SW480 (cell line): ENCODE measurements at places on chromosomes 3 and 15.
A peak's percentile ranks its signal among the peaks of the same experiment; 100 is the strongest.

DNA sequence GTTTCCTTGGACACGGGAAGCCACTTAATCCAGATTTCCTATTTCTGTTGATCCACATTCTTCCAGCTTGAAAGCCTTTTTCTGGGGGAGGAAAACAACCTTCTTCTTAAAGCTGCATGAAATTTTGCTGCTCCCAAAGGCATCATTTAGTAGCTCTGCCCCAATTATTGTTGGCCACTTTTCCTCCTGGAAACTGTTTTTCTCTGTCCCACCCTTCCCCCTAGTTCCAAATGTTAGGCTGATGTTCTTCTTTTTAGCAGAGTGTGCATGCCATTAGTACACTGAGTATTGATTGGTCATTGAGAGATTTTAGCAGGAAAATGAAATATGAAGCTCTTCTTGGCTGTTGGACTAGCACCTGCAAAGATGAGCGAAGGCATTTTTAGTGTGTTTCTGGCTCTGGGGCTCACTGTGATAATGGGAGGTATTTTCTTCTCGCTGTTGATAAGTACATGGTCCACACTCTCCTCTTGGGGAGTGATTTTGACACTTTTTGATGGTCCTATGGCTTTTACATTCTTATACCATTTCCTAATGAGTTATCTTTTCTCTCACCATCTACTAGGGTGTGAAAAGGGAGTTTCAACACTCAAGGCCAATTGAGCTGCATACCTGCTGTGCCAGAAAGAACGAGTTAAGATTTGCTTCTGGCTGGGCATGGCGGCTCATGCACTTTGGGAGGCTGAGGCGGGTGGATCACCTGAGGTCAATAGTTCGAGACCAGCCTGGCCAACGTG, 200.5 kb downstream of the PTPRG start:
- no peak for DNase-seq

DNA sequence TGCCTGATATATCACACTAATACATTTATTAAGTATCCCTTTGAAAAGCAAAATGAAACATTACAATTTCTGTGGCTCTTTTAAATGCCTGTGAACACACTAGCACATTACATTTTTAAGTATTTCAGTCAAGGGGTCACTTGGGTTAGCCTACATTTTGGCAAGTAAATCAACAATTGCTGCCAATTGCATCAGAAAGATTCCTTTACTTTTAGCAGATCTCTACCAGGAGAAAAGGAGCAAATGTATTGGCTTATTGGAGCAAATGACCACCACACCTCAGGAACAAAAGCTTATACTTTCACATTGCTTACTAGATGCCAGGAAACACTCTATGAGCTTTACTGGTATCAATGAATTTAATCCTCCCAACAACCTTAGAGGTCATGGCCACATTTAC, 947.1 kb downstream of the FHIT start:
- DNase-seq = peak; percentile 9

GRCh38 chr3:194046995-194047645, 88.8 kb upstream of the HES1 start:
- DNase-seq = no peak

- no peak for DNase-seq
Observed at GRCh38 chr15:57780471-57780870, 74.0 kb downstream of the POLR2M start.

- DNase-seq = no peak
Observed at GRCh38 chr3:31369637-31370379, 162.9 kb upstream of the STT3B start.

GRCh38 chr15:57273402-57273801, 102.9 kb upstream of the CGNL1 start:
- no peak for DNase-seq

GRCh38 chr15:34900748-34901147, 68.8 kb downstream of the AQR start:
- no peak for DNase-seq

GRCh38 chr15:95931619-95932018, 398.9 kb upstream of the NR2F2 start:
- DNase-seq = no peak

DNA sequence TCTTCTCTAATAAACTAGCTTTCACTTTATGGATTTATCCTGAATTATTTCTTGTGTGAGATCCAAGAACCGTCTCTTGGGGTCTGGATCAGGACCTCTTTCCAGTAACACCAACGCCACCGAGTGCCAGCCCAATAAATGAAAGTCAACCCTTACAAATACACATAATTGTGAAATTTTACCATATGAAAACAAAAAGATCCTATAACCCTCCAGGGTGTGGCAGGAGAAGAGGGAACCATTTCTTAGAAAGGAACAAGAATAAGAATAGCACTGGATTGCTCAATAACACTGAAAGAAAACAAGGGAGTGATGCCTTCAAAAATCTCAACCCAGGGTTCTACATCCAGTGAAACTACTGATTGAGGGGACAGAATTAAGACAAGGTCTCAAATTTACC, 51.6 kb upstream of the ACKR4 start:
- no peak for DNase-seq

GRCh38 chr3:196087906-196088305, 6.0 kb upstream of the TFRC start:
- no peak for DNase-seq

DNA sequence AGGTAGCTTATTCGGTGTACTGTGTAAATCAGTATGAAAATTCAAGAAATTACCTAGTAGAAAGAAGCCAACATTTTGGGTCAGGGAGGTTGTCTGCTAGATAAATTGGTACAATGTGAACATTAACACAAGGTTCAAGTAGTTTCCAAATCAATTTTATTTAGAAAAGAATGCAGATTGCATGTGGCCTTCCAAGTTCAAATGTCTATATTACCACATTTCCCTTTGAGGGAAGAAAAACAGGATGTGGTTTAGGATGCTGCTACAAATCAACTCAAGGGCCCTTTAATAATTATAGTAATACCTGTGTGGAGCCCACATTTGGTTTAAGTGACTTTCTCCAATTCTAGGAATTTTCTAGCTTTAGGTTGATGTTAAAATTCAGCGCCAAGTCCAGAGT, 57.5 kb downstream of the CADPS start:
- no peak for DNase-seq

GRCh38 chr15:65451989-65452388, 29.2 kb upstream of the IGDCC4 start:
- DNase-seq = no peak

GRCh38 chr3:56862352-56863062, 60.8 kb upstream of the ARHGEF3 start:
- DNase-seq = peak; percentile 28

DNA sequence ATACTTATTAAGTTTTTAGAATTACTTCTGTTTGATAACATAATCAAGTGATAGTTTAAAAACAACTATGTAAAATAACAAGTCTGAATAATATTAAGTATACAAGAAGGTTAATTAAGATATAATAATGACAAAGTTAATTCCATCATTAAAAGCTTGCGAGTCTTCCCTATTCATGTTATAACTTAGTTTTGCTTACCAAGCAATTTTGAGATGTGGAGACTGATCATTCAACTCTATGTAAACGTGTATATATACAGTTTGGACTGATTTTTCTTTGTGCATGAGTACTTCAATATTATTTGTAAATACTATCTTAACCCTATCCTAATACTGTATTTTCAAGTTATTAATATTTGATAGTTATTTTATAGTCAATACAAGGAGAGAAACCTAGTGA, 870.9 kb downstream of the GBE1 start:
- no peak for DNase-seq

DNA sequence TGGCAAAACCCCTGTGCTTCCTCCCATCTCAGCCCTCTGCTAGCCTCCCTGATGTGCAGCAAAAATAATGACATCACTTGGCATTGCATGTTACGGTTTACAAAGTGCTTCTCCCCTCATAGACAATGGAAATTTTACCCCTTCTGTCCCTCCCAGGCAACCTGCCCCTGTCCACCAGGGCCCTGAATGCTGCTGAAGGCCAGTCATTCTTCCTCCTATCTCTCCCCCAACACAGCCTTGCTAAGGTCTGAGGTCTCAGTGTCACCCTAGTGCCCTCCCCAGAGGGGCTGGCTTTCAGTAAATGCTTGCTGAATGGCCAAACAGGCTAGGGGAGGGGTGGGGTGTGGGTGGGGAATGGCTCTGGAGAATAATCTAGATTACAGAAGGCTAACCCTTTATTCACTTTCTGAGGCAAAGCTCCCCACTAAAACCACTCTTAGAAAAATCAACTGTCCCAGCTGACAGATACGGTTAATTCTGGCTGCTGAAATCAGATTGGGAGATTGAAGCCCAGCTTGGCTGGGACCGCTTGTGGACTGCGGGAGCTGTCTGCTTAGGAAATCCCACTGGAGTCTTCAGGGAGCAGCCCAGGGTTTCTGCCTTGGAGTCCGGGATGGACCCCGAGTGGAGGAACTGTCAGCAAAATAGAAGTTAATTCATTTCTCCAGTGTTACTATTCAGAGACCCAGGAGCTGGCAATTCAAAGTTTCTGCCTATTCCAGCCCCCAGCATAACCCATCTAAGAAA, 22.9 kb downstream of the ANP32A start:
- no peak for DNase-seq

DNA sequence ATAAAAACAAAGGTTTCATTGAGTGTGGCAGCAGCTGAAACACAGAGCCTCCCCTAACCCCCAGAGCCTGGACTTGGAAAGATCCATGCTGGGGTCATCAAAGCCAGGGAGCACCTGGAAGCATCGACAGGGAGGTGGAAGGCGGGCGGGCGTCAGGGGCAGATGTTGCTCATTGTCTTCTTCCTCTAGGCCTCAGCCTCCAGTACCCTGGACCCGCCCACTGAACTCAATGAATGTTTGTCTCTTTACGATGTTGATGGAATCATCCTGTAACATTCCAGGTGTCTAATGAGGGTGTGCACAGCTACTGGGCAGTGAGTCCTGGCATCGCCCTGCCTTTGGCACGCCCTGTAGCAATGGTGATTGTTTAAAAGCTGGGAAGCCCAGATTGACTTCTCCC, 9.8 kb downstream of the GP5 start:
- no peak for DNase-seq

GRCh38 chr3:152957491-152957890, 122.6 kb downstream of the P2RY1 start:
- no peak for DNase-seq

- no peak for DNase-seq
Observed at GRCh38 chr15:68421115-68421551, 10.8 kb downstream of the ITGA11 start.

GRCh38 chr3:49265661-49266386, 11.2 kb downstream of the C3orf62 start:
- DNase-seq = no peak

DNA sequence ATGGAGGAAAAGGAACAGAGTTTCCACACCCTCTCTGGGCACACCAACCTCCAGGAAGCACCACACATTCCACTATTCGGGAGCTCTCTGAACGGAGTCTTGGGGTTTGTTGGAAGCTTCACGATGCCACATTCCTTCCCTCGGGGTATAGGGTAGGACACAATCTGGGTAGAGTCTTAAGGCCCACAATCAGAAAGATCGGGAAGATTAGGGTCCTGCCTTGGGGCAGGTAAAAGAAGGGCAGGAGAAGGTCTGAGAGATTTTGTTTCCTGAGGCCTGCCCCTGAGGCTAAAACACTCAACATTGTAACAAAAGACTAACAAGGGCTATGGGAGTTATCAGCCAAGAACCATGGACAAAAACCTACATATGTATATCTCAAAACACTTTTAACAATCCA, 89.2 kb upstream of the RAP2B start:
- DNase-seq = no peak

- peak; percentile 2 for DNase-seq
Observed at GRCh38 chr15:80191897-80192595, 39.2 kb downstream of the FAH start.

DNA sequence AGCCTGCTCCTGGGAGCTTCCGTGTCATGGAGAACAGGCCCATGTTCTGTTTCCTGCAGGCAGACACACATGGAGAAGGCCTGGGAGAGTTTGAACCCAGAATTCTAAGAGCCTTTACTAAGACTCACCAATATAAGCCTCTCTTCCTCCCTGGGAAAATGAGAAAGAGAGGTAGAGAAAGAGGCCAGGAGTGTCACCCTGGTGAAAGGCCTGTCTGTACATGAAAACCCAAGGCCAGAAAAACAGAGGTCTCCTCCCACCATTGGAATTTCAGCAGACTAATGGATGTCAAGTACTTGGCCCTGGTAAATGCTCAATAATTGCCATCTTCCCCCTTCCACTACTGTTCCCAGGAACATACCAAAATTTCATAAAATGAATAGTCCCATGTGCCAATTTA, 117.6 kb downstream of the TOP2B start:
- no peak for DNase-seq

DNA sequence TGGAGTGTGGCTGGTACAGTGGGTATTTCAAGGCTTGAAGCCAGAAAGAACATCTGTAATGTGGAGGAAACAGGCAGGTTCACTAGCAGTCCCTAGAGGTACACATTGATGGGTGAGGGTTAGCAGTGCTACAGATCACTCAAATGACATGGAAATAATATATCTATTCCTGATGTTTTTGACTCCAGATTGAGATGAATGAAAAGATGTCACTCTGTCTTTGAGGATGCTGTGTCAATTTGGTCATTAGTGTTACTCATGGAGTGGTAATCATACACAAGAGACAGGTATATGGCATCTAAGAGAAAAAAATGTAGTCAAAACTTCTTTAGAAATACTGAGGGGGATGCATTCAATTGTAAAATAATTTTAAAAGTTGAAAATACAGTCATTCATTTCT, 135.1 kb downstream of the ZIC1 start:
- no peak for DNase-seq

DNA sequence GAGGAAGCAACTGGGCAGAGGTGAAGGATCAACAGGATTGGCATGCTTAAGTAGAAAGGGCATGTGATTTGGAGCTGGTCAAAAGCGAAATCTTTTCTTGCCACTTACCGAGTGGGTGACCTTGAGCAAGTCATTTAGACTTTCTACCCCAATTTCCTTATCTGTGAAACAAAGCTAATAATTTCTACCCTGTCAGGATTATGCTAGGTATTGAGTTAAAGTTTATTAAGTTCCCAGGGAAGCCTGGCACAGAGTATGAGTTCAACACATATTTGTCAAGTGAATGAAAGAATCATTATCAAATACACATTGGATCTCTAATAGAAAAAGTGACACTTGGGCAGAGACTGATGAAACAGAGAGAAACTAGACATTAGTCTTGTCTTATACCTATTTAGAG, 66.4 kb upstream of the FRMD4B start:
- no peak for DNase-seq

DNA sequence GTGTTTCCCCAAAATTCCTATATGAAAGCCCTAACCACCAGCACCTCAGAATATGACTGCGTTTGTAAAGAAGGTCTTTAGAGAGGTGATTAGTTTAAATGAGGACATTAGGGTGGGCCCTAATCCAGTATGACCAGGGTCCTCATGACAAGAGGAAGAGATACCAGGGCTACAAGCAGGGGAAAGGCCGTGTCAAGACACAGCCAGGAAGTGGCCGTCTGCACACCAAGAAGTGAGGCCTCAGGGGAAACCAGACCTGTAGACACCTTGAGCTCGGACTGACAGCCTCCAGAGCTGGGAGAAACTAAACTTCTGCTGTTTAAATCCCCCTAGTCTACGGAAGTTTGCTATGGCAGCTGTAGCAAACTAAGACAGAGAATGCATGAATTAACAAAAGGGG, 14.2 kb downstream of the KIF7 start:
- no peak for DNase-seq

- no peak for DNase-seq
Observed at GRCh38 chr3:192433704-192434103, 293.6 kb downstream of the FGF12 start.
